ENCODE measurements at places on chromosomes 16 and 17. TPM values are rescaled to one million over a fixed set of nuclear protein-coding genes. Genes with fewer than 3 reads are reported as not detected.

- no peak for DNase-seq
These were observed 7.7 kb downstream of the RTN4RL1 start for GRCh38 chr17:2017274-2017941.

DNA sequence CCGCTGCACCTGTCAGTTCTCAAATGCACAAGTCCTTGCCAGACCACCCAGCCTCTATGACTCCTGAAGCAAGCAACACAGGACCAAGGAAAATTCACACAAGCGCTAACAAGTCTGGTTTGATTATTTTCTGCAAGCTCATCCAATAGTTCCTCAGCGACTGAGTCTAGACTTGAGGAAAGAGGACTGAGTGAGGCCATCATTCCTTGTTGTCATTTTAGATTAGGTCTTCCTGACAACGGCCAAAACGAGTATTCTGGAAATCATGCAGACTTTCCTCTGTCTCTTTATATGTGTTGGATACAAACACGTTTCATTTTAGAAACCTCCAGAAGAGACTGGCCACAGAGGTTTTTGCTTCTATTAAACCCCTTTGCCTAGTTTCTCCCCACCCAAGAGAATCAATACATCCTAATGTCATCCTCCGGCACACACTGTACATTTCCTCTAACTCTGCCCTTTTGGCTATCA lies 561 bp downstream of the CCDC47 start:
- DNase-seq = peak; percentile 47

DNA sequence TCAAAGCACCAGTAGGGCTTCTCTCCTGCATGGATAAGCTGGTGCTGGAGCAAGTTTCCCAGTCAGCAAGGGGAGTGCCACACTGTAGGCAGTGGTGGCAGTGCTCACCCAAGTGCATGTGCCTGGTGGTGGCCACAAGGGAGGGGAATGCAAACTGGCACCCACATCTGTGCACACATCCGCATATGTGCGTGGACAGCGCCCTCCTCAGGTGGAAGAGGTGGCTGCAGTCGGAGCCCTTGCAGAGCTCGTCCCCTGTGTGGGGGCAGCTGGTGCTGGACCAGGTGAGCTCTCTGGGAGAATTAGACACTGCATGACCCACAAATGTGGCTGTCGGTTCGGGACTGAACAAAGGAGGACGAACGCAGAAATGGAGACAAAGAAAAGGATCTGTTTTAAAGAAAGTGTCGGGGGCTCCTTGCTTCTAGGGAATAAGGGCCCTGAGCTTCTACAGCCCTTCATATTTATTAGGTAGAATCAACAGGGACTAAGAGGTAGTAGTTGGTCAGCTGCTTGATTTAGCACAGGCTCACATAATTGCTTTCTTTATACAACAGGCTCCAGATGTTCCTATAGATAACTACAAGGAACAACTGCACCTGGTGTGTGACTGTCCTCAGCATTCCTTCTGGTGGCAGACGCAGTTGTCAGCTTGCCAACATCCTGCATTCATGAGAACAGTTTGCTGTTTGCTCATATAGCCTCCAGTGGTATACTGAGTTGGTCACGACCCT lies 5.3 kb upstream of the ZNF689 start:
- no peak for DNase-seq

GRCh38 chr17:5838661-5839300 lies 231.4 kb upstream of the WSCD1 start:
- no peak for DNase-seq

DNA sequence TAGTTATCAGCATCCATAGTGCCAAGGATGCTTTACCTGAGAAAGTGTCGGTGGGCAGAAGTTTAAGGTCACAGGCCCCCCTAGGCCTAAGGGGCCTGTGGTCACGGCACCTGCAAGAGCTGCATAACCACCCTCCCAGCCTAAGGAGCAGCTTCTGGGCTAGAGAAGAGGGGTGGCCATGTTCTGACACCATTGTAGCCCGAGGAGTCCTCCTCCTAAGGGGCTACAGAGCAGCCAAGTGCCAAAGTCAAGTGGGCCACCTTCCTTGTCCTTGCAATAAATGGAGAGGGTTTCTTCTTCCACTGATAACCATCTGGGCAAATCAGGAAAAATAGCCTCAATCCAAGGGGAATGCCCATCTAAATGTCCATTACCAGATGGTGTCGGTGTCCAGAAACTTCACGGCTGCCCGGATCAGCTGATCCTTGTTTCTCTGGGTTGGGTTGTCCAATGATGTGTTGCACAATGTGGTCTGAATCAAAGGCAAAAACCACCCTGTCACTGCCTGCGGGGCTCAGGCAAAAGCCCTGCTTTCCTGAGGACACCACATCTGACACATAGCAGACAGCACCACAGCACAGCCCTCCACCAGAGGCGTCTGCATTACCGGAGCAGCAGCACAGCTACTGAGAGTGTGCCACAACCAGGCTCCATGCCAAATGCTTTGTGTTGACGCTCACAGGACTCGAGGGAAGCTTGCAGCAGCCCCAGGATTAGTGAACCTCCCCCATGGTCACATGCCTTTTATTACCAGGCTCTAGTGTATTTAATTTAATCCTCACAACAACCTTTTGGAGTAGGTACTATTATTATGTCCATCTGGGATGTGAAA lies 12.8 kb downstream of the ATPAF2 start:
- DNase-seq = peak; percentile 81

- no peak for DNase-seq
These were observed 8.5 kb upstream of the ADCY7 start for GRCh38 chr16:50257876-50258275.

IL17C gene
- not detected for total RNA-seq

CLEC18B gene
- total RNA-seq = 1.6 TPM

TGFB1I1 gene
- total RNA-seq = 25.4 TPM

All from myocyte (in vitro differentiated cells).